ENCODE measurements at places on chromosomes 6 and 20.
A peak's percentile ranks its signal among the peaks of the same experiment; 100 is the strongest.

GRCh38 chr20:34312024-34312460, 8.9 kb upstream of the AHCY start:
- DNase-seq: no peak

- no peak for DNase-seq
Observed at GRCh38 chr6:89351671-89352277, 748 bp downstream of the UBE2J1 start.

DNA sequence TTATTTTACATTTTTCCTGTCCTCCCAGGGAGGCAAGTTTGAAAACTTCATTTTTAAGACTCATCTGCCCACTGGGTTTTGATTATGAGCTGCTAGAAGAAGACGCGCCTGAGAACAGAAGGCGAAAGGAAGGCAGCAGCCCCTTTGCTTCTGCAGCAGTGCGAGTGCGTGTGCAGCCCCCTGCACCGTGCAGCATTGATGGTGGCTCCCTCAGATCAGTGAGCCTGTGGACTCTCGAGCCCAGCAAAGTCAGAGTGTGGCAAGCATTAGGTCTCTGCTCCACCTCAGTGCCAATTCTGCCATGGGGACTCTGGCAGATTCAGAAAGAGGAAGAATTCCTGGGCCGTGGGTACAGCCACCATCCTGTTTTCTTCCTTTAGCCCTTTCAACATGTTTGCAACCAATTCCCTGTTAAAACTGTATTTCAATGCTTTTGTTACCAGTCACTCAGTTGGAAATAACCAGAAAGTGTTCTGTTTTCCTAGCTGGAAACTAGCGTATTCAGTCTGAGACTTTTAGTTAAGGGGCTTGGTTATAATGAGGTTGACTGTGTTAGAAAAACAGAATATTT, 134.8 kb upstream of the OGFRL1 start:
- no peak for DNase-seq

- DNase-seq: no peak
Observed at GRCh38 chr6:93915961-93916360, 496.6 kb upstream of the EPHA7 start.

GRCh38 chr6:30912746-30913520, 1.1 kb upstream of the VARS2 start:
- no peak for DNase-seq

DNA sequence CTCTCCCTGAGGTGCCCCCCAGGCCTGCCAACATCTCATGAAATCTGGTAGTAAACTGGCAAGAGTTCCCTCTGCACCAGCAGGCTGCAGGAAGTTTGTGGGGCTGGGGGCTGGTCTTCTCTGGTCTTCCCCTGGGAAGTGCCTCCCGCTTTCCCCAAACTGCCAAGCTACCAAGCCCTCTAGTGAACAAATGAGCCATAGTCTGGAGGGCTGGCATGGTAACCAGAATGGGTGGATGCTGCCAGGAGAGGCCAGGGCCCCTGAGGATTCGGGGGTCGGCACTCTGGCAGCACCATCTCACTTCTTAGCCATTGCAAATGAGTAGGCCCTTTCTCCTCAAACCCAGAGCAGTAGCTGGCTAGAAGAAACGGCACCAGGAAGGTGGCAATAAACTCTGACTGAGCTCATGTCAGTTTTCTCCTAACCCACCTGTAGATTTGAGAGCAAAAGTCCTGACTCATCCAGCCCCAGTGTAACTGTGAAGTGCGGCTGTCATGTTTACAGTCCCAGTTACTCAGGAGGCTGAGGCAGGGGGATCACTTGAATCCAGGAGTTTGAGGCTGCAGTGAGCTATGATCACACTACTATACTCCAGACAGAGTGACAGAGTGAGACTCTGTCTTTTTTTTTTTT, 35.9 kb downstream of the ZC3H12D start:
- no peak for DNase-seq

DNA sequence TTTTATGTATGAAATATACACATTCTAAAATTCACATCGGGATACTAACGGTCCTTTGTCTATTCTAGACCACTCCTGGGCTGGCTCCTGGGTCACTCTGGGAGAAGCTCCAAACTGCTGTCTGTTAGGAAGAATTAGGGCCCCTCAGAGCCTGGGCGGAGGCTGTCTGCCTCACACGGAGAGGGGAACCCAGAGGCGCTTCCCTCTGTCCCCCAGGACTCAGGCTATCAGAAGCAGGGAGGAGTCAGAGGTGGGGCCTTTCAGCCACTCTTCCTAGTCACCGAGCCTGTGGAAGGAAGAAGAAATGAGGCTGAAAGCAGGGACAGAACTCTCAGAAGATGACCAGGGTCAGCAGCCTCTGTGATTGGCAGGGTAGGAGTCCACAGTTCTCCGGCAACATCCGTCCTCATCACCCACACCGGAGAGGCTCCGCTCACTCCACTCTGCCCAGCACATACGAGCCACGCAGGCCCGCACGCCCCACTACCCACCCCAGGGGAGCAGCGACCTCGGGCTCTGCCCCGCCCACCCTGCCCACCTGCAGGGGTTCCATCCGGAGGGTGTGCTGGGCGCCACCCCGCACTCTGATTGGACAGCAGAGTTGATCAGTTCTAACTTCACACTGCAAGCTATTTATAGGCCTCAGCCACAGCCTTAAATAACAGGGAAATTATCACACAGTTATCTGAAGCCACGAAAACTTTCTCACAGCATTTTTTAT, 182.1 kb upstream of the AFDN start:
- DNase-seq: no peak

- DNase-seq: no peak
Observed at GRCh38 chr6:128597004-128597403, 76.6 kb upstream of the PTPRK start.

- DNase-seq: no peak
Observed at GRCh38 chr6:163842467-163842866, 427.9 kb downstream of the QKI start.

DNA sequence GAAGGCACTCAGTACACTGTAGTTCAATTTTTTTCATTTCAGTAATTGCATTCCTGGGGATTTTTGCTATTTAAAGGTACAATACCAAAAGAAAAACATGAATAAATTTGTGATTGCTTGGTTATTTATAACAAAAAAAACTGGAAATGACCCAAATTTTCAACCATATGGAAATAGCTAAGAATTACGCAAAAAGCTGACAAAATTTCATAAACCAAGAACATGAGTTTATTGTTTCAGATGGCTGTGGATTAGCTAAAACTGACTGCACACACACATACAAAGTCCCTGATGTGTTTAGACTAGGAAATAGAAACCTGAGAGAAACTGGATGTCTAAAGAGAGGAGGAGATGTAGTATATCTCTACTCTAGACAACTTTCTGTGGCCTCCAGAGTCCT, 718.4 kb upstream of the CHD6 start:
- DNase-seq: no peak

- DNase-seq: no peak
Observed at GRCh38 chr20:41507436-41507835, 110.7 kb downstream of the CHD6 start.

DNA sequence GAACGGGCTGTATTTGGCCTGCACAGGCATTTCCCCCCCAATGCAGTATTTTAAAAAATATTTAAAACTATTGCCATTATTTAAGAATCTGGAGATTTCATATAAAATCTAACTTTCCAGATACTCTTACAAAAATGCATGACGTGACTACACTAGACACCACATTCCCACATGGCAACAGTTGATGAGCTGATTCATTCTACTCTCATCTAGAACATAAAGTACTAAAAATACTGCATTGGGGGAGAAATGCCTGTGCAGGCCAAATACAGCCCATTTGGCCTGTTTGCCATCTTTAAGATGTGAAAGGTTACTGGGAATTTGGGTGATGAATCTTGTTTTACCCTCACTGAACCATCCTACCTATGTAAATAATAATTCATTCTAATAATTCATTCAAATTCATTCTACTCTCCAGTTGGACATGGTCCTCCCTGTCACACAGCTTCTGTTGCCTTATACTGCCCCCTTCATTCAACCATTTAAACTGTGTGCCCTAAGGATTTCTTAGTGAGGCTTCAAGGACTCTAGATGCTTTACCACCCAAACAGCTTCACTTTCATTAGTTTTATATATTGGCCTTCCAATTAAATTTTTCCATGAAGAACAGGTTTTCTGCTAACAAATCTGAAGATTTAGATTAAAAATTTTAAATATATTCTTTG, 6.9 kb upstream of the ZSCAN16 start:
- no peak for DNase-seq

- DNase-seq: no peak
Observed at GRCh38 chr6:139528471-139528870, 154.0 kb upstream of the CITED2 start.

DNA sequence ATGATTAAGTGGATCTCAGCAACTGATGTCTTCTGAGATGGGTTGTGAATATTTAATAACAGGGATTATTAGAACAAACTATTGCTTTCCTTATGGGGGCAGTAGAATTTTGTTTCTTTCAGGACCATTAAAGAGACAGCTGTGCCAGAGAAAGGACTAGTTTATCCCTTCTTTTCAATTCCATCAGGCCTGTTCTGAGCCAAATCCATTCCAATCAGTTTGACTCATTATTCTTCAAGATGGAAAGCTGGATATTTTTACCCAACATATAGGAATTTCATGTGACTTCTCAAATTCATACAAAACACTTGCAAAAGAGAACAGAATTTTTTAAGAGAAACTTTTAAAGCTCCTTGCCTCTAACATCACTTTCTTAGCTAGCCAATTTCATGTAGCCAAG, 722.0 kb upstream of the FLRT3 start:
- DNase-seq: no peak

DNA sequence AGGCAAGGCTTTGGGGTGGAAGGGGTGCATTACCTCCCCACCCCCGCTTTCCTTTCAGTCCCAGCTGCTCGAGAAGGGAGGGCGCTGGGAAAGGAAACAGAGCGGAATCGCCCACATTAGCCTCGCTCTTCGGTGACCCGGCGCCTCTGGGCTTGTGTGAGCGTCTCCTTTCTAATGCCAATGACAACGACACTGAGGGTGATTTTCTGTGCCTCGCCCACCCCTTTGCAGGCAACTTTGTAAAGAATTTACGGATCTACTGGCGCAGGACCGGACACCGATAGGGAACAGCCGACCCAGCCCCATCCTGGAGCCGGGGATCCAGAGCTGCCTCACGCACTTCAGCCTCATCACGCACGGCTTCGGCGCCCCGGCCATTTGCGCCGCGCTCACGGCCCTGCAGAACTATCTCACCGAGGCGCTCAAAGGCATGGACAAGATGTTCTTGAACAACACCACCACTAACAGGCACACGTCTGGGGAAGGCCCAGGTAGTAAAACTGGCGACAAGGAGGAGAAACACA, 24.3 kb downstream of the TFAP2B start:
- DNase-seq: no peak

DNA sequence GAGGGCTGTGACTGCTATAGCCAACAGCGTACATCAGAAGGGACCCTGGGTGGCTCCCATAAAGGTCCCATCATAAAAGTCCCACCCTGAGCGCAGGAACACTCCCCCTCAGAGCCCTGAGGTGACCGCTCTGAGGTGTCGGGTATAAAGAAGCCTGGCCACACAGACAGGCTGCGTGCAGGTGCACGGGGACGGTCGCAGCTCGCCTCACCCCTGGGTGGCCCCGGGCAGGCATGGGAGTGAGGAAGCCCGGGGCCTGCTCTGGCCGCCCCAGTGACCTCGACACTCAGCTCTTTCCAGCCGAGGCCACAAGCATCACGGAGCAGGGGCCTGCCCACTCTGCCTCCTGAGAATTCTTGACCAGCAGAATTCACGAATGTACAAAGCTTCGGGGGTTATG, 14.4 kb upstream of the RNASET2 start:
- no peak for DNase-seq

- DNase-seq: no peak
Observed at GRCh38 chr20:6959900-6960312, 192.4 kb downstream of the BMP2 start.

DNA sequence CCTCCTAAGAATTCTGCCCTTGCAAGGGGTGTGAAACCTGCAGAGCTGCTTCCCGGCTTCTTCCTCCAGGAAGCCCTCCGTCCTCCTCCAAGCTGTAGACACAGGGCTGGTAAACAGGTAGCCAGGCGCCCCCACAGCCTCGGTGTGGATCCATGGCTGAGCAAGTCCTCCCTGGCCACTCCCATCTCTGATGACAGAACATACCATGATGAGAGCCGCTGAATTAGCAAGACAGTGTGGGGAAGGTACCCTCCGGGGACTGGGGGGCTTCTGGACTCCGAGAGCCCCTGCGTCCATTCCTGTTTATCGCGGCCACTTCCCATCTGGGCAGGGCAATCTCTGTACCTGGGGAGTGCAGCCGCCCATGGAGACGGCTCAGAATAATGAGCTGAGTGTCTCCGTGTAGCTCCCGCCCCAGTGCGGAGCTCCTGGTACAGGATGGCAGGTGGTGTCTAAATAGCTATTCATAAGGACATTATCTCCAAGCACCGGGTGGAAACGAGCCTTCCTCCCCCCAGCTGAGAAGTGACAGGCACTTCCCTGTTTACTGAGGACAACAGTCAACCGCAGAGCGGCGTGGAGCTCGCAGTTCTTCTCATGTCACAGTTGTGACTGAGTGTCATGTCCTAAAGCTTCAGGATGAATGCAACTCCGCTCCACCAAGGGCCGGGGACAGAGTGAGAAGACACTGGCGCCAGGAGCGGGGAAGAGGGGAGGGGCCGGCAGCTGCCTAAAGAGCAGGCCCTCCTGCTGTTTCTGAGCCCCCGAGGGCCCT, 22.7 kb upstream of the NTSR1 start:
- no peak for DNase-seq

DNA sequence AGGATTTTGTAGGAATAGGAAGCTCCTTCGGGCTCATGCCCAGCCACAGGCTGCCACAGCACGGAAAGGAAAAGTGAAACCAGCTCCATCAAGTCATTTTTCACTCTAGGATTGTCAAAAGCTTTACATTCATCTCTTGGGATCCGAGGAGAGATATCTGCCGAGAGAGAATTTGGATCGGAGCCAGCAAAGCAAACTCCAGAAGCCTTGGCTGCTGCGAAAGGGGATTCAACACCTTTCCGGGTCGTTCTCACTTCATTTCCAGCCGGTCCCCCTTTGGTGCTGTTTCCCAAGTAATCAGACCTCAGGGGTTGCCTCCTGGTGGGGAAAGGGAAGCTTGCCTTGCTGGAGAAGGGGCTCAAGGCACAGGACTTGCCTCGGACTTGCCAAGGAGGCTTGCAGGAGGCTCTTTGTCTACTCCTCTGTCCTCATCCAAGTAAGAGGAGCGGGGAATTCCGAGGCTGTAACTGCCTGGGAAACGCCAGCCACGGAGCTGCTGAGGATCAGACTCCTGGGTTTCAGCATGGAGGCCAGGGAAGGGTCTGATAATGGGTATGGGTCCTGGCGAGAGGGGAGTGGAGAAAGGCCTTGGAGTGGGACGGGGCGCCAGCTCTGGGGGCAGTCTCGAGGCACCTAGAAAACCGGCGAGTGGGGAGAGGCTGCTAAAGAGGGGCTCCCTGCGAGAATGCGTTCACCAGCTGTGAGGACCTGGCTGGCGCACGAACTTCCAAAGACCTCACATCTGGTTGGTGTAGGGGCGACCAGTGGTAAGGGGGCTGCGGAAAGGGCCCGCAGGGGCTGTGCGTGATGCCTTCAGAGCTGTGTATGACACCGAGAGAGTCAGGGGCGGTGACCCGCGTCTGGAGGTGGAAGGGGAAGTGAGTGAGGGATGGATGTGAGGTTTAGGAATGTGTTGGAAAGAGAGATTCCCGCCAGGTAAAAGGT, 702 bp downstream of the ETV7 start:
- DNase-seq: no peak

- peak; percentile 41 for DNase-seq
Observed at GRCh38 chr6:33771146-33772081, 17.5 kb downstream of the LEMD2 start.

- no peak for DNase-seq
Observed at GRCh38 chr6:14036911-14037310, 80.7 kb upstream of the CD83 start.

Measured in T follicular helper cell (primary cell).